ENCODE measurements at places on chromosomes 5 and 9.
A peak's percentile ranks its signal among the peaks of the same experiment; 100 is the strongest.

GRCh38 chr5:68744206-68744605 lies 349.6 kb upstream of the SLC30A5 start:
- DNase-seq, result no peak

- peak; percentile 71 for DNase-seq
Observed at GRCh38 chr9:69173891-69174615, at the start of gene TJP2. Gene TJP2 (plus strand): TSS chr9:69174277. CDS start chr9:69174373, 96 bp downstream.

DNA sequence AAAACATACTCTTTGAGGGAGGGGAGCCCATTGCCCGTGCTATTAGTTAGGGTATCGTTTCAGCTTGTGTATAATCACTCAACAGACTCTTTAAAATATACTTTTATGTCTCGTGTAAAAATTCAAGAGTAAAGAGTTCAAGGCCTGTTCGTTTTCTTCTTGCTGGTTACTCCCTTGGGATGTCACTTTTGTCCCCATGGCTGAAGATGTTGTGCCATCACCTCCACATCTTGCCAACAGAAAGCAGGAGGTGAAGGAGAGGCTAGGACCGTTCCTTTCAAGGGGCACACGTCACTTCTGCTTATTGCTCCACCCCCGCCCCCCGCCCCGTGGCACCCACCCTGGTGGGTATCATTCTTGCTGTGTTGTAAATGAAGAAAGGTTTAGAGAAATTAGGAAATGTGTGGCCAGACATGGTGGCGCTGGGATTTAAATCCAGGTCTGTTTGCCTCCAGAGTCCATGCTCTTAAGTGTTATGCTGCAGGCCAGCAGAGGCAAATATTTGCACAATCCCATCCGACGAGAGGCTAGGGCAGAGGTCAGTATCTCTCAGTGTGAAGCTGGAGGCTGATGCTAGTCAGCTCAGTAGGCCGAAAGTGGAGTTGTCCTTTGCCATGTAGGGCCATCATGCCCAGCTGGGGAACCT lies 3.0 kb downstream of the MLANA start:
- no peak for DNase-seq

GRCh38 chr5:157312492-157312891 lies 46.6 kb downstream of the CYFIP2 start:
- peak; percentile 51 for DNase-seq

DNA sequence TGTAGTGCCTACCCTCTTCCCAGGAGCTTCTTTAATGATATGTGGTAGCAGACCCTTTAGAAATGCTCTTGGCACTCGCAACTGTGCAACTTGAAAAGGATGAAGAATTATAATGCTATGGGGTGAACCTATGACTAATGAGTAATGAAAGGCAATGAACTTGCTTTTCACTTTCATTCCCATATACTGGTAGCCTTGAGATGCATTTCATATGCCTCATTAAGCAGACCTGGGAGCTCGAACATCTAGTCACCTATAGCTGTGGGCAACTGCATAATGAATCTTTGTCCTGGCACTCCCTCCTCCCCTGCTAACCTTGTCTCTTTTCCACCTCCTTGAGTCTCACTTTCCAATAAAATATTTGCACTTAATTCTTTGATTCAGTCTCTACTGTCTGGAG lies 605.9 kb upstream of the DAB2 start:
- no peak for DNase-seq

DNA sequence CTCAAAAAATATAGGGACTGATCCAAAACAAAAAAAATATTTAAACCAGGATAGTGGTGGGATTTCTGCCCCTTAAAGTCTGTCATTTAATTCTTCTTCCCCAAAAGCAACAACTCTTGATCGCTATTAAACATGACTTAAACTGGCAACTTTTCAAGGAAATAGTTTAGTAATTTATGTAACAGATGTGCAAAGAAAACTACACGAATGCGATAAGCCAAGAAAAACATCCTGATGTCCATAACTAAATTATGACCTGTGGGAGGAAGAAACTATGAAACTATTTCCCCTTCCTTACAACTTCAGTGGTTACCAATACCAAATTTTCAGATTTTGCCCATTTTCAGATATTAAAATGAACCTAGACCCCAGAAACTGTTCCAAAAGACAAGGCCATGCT lies 31.5 kb downstream of the CLINT1 start:
- DNase-seq, result no peak

GRCh38 chr5:38673671-38674071 lies 117.2 kb upstream of the LIFR start:
- DNase-seq, result peak; percentile 26

- no peak for DNase-seq
Observed at GRCh38 chr5:89613222-89613956, 730.4 kb upstream of the MEF2C start.

DNA sequence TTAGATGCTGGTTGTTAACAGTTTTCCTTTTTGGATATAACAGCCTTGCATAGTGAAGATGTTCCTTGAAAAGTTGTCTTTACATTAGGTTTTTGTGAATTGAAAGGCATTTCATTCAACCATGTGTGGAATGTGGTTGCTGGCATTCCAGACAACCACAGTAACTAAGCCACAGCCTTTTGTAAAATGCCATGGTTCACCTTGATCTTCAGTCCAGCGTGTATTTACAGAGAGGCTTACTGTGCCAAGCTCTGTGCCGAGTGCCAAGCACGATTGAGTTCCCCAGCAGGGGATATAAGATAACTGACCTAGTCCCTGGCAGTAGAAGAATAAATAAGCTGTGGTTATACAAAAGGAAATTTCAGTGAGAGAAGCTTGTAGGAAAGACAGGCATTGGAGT lies 4.9 kb downstream of the EXOSC2 start:
- no peak for DNase-seq

DNA sequence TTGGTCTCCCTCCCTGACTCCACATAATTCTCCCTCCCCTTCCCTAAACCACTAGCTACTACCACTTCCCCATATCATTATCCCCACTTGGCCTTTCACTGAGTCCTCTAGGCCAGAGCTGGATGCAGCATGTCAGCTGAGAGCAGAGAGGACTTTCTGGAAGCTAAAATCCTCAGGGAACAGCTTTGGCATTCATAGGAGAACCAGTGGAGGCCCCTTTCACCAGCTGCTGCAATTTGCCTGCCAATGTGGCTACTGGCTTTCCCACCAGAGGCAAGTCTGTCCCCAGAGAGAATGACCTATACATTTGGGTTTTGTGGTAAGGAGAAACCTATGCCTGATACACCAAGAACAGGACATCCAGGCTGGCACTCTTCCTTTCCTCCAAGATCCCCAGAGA lies 14.4 kb downstream of the FAM219A start:
- no peak for DNase-seq

DNA sequence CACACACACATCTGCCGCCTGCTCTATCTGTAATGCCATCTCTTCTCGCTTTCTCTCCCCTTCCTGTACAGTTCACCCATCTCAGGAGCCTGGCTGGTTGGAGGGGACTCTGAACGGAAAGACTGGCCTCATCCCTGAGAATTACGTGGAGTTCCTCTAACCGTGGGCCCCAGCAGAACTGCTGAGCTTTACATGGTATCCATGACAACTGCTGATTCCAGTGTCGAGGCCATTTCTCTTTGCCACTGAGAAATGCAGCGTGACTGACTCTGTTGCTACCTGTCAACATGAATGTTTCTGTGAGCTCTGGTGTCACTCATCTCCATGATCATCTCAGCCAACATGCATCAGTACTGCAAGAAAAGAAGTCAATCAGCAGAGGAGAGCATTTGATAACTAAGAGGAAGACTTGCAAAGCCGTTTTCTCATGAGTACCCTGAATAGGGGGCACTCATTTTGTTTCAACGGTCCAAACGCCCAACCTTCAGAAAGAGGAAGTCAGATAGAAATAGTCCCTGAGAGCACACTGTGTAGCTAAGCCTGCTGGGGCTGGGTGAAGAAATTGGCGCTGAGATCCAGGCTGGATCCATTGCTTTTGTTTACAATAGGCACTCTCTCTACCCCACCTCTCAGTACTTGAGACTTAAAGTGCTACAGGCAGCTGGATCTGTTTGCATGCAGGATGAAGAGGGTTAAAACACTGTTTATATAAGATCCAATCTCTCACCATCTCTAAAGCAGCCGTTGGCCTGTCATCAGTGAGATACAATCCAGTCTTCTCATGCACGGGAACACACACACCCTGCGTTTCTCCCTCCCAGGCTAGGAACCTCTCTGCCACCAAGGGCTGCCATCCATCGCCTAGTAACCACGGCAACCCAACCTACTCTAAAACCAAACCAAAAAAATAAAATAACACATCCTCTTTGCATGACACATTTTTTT lies 180.9 kb downstream of the NR3C1 start:
- no peak for DNase-seq

DNA sequence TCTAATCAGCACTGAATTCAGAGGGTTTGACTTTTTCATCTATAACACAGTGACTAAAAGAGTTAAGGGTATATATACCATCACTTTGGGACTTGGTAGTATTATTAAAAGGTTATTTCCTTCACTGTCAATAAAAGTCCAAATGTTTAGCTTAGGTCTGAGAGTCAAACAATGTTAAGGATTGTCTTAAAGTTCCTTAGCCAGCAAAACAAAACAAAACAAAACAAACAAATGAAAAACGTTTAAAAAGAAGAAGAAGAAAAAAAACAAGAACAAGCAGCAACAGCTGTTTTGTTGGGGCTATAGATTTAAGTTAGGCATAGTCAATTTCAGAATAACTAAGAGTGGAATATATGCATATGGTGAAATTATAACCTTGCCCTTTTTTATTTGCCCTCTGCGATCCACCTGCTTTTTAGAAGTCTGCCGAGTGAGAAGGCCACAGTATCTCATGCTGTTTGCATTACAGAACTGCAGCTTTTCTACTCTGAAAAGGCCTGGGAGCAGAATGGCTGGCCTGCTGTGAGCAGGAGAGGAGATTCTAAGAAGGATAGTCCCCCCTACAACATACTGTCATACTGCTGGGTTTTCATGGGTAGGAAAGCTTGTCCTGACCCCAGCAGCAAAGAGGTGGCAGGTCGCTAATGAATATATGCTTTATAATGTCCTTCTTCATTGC lies 141.7 kb downstream of the NTRK2 start:
- no peak for DNase-seq

GRCh38 chr5:159061179-159061796 lies 38.4 kb downstream of the EBF1 start:
- DNase-seq, result no peak

DNA sequence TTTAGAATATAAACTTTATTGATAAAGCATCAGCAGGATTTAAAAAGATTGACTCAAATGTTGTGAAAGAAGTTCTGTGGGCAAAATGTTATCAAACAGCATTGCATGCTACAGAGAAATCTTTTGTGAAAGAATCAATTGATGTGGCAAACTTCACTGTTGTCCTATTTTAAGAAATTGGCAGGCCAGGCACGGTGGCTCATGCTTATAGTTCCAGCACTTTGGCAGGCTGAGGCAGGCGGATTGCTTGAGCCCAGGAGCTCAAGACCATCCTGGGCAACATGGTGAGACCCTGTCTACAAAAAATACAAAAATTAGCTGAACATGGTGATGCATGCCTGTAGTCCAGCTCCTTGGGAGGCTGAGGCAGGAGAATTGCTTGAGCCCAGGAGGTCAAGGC lies 17.4 kb downstream of the ZBTB43 start:
- no peak for DNase-seq

DNA sequence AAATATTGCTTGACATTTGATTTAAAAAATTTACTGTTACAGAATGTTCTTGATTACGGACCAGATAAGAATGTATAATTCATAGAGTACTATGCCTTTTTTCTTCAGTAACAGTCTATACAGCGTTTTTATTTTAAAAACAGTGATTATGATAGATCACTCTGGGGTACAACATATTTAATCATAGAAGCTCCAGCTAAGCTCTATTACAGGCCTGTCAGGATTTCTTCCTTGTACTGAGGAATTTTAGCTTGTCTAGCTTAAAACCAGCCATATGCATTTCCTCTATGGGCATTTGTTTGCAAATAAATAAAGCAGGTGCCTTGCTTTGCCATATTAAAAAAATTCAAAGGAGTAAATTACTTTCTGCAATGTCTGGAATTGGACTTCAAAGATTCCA lies 423.8 kb downstream of the BNC2 start:
- no peak for DNase-seq

DNA sequence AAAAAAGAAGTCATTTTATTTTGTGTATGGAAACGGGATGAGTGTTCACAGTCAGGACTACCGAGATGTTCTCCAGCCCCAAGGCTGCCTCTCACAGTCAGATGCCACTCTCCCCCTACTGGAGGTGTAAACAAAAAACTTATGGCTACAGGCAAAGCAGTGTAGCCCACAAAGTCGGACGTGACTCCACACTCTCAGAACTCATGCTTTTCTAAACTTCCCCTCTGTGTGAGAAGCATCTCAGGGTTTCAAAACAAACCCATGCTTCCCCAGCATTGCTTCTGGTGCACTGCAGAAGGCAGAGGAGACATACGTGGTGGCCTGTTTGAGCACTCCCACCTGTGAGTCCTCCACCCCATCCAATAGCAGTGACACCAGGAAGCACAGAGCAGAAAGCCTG lies 580.3 kb downstream of the BNC2 start:
- DNase-seq, result no peak

GRCh38 chr9:92324431-92324830 lies 719 bp downstream of the NOL8 start:
- DNase-seq, result no peak

DNA sequence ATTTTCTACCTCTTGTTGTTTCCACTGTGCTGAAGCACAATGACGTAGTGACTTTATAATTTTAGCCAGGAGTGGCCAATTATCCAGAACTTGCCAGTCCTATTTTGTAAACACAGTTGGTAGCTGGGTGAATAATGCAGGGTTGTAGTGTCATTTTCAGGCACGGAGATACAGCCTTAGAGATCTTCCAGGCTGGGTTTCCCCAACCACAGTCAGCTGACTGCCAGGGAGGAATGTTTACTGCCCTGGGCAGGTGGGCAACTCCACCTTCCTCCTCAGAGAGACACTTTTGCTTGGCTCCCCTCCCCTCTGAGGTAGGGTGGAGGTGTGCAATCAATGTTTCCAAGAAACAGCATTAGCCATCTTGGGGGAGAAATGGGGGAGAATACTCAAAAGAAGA lies 228.1 kb upstream of the NR4A3 start:
- DNase-seq, result no peak

DNA sequence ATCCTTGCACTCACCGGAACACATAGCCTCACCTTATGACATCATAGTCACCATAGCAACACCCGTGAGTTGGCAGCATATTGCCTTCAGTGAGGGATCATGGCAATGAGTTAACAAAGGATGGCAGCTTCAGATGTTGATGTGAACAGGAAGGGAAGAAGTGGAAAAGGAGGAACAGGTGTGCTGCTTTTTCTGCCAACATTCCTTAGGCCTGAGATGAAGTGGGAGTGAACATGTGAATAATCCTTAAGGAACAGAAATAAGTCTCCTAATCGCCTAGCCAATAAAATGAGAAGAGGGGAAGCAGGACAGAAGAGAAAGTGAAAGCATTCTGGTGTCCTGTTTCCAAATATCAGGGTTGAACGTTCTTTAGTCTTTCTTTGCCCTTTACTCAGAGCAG lies 360.0 kb downstream of the BRINP1 start:
- no peak for DNase-seq

Data from A673 (cell line).